RPMI7951 (cell line): ENCODE measurements at places on chromosomes 2 and 18. TPM values are rescaled to one million over a fixed set of nuclear protein-coding genes. Genes with fewer than 3 reads are reported as not detected.

DNA sequence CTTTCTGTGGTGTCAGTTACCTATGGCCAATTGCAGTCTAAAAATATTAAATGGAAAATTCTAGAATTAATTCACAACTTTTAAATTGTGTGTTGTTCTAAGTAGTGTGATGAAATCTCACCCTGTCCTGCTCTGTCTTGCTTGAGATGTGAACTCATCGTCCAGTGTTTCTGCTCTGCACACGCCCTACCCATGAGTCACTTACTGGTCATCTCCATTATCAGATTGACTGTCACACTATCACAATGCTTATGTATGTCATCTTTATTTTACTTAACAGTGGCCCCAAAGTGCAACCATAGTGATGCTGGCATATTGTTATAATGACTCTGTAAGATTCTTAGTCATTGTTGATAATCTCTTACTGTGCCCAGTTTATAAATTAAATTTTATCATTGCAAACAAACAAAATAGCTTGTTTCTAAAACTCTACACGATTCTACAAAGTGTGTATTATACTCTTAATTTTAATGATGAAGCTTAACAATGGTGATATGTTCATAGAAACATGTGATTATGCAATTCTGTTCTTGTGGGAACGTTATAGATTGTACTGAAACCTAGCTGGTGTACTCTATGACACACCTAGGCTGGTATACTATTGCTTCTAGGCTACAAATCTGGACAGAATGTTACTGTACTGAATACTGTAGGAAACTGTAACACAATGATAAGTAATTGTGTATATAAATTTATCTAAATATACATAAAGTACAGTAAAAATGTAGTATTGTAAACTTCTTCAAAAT is 1086.8 kb upstream of the PIK3C3 start:
- peak; percentile 86 for DNase-seq

GRCh38 chr2:54081574-54081973 is 33.8 kb upstream of the ACYP2 start:
- DNase-seq = peak; percentile 17

The POTEE gene
- total RNA-seq = not detected in 2 replicates

GRCh38 chr2:152620985-152621384 is 96.3 kb downstream of the PRPF40A start:
- no peak for DNase-seq

The PROKR1 gene
- not detected in 2 replicates for total RNA-seq

The SAG gene
- 0.12 TPM in 1 of 2 replicates, not detected in the other for total RNA-seq

The TDRD15 gene
- not detected in 2 replicates for total RNA-seq

- peak; percentile 87 for DNase-seq
Observed at GRCh38 chr2:26640331-26640745, 828 bp downstream of the CIB4 start.

- DNase-seq = peak; percentile 15
Observed at GRCh38 chr2:193963472-193964119, 1693.4 kb upstream of the SLC39A10 start.

- DNase-seq = no peak
Observed at GRCh38 chr18:78733762-78734613, 245.6 kb upstream of the SALL3 start.

- no peak for DNase-seq
Observed at GRCh38 chr2:236777408-236777807, 207.8 kb downstream of the ACKR3 start.

DNA sequence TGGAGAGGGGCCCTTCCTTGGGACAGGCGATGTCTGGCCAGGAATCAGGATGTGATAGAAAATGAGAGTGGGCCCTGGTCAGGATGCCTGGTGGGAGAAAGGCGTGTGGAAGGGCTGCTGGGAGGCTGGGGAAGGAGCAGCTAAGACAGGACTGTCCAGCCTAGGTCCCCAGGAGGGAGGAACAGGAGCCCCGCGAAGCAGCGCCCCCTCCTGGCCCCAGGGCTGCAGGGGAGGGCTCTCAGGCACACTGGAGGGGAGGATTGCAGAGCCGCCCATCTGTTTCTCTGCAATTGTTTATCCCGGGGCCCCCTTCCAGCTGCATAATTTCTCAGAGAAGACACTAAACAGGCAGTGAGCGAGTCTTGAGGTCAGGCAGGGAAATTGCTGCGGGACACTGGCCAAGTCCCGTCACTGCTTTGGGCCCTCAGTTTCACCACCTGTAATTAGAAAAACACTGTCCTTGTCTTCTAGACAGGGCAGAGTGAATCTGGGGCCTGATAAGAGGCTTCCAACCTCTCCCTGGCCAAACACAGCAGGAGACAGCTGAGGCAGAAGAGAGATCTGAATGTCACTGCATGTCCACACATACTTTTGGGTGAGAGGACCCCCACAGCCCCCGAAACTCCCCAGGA is 3.9 kb upstream of the NPPC start:
- DNase-seq = no peak

The ABHD1 gene
- total RNA-seq = 0.12 TPM in 1 of 2 replicates, not detected in the other

- no peak for DNase-seq
Observed at GRCh38 chr18:3048121-3048520, 35.2 kb upstream of the LPIN2 start.

DNA sequence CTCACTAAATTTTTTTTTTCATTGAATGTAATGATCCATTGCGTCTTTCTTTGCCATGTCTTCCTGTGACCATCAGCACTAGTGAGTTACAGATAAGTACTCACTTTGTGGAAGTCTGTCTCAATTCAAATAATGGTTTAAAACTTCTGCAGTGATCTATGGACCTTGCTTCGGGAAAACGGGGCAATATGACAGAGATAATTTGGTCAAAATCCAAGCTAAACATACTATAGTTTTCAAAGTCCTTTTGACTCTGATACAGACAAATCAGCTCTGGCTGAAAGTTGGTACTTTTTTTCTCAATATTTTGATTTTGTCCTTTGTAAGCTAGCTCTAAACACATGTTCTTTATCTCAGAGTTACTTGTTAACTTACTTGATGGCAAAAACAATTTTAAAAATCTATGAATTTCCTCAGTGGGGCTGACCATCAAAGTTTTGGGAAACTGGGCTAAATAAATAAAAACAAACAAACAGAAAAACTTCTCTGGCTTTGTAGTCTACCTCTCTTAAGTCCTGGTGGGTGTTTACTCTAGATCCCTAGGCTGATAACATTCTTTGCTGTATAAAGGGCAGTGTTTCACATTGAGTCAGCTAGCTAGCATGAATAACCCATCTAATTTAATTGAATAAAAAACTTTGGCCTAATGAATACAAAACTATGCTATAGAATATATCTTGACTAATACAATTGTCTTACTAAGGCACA is 327.6 kb downstream of the RDH14 start:
- peak; percentile 38 for DNase-seq

GRCh38 chr2:143686585-143687164 is 557.5 kb downstream of the ARHGAP15 start:
- DNase-seq = peak; percentile 46

DNA sequence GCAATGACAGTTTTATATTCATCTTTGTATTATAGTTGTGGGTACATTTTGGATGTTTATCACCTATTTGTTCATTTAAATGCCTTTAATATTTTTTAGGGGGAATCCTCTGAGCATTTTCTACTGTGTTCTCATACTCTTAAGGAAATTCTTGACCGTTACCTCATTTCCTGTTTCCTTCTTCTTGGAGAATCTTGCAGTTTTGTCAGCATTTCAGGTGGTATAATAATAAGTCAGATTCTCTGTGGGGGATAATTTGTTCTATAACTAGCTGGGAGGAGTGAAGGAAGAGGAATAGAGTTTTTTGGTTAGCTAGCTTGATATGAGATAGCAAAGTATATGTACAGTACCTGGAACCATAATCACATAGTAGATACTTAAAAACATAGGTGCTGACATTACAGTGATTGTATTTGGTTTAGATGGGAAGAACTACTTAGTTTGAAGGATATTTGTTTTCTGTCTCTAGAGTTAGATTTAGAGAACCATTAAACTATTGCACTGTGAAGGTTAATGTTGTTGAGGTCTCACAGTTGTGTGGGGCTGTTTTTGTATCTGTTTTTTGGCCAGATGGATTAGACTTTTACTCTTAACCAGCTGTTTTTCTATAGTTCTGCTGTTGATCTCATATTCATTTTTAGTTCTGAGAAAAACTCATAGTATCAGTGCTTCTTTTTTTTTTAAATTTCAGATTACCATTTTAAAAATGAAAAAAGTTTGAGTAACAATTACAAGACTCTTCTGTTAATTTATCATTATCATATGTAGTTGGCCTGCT is 14.2 kb downstream of the MTX2 start:
- DNase-seq = peak; percentile 5

- DNase-seq = peak; percentile 35
Observed at GRCh38 chr2:178223806-178224205, 29.5 kb downstream of the OSBPL6 start.

GRCh38 chr2:120871881-120872620 is 136.4 kb downstream of the GLI2 start:
- DNase-seq = no peak

DNA sequence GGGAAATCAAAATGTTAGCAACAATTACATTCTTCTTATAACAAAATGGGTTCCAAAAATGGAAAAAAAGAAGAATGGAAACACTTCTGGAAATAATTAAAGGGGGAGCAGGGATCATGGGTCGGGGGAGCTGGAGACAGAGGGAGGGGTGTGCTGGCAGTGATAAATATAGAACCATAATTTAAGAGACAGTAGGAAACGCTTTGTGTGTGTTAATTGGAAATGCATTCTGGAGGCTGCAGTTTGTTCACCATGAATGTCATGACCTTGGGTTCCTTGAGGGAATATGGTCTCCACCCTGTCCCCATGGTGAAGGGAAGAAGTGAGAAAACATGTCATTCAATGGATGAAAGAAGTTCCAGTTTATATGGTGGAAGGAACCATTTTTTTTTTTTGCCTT is 540.7 kb downstream of the TNS1 start:
- DNase-seq = no peak

DNA sequence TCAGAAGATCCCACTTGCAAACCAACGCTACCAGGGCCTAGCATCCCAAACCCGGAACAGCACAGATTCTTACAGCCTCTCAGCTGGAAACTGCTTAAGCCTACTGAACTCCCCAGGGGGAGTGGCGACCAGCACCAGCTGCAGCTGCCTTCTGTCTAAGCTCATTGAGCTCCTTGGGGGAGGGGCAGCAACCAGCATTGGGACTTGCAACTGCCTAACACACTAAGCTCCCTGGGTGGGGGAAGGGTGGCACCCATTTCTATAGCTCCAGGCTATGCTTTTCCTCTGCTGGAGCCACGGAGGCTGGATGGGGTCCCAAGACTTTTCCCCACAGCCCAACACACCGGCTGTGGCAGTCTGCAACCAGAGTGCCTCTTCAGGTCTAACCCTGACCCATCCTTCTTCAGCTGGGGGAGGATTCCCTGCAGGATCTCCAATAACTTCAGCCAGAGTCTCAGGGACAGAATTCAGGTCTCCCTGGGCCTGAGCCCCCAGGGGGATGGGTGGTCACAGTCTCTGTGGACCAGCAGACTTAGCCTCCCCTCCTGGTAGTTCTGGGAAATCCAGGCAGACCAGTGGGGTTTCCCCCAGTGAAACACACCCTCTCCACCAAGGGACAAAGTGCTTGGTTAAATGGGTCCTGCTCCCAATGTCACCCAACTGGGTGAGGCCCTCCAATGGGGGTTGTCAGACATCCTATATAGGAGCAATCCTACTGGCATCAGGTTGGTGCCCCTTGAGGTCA is 45.9 kb upstream of the ITGA4 start:
- peak; percentile 8 for DNase-seq

- DNase-seq = no peak
Observed at GRCh38 chr18:34893239-34893638, 148.0 kb upstream of the MAPRE2 start.

- peak; percentile 91 for DNase-seq
Observed at GRCh38 chr2:230666885-230667712, 45.5 kb upstream of the CAB39 start.

The EVA1A gene
- total RNA-seq = 68.7 and 95.4 TPM in 2 replicates

DNA sequence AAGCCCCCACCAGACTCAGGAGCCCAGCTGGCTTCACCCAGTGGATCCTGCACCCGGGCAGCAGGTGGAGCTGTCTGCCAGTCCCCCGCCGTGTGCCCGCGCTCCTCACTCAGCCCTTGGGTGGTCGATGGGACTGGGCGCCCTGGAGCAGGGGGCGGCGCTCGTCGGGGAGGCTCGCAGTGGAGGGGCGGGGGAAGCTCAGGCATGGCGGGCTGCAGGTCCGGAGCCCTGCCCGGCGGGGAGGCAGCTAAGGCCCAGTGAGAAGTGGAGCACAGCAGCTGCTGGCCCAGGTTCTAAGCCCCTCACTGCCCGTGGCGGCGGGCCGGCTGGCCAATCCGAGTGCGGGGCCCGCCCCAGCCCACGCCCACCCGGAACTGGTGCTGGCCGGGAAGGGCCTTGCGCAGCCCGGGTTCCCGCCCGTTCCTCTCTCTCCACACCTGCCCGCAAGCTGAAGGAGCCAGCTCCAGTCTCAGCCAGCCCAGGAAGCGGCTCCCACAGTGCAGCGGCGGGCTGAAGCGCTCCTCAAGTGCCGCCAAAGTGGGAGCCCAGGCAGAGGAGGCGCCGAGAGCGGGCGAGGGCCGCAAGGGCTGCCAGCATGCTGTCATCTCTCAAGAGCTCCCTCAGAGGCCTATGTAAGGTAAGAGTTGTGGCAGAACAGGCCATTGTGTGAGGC is 1307.8 kb upstream of the TMEFF2 start:
- DNase-seq = peak; percentile 73

DNA sequence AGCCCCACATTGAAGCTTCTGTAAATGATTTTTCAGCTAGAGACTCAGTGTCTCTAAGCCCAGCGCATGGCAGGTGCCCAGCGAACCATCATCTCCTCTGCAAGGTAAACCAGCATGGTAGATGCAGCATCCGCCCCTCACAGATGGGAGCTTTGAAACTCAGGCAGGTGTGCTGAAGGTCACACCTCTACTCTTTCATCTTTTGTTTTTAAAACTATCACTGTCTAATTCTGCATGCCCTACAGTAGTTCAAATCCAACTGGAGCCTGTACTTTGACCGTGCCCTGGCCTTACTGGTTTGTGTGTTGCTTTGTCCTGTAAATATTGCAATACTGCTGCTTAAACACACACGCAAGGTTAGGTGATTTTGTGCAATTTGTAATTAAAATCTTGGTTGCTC is 831.1 kb downstream of the GALR1 start:
- DNase-seq = no peak

DNA sequence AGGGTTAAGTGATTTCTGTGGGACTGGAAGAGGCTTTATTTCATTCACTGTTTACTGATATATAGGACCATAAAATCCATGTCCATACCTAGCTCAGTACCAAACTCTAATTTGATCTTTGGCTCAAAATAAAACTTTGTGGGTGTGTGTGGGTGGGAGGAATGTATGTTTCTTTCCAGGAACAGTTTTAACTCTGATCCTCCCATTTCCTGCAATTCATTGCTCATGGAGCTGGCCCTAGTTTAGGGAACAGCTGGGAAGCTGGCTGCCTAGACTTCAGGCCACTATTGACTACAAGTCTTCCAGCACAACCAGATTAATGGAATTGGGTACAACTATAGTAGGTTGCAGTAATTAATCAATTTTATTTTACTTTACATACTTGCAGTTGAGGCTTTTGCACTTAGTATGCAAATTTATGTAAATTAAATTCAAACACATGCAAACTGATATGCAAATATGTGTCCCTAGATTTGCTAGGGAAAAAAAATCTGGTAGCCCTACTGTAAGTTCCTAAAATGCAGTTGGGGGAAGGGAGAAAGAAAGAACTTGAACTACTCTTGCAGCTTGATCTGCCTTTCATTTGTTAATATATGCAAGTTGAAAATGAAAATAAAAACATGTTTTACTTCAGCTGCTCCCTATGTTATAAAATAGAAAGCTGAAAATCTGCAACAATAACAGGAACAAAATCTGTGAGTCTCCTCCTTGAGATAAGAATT is 1070.3 kb upstream of the CELF4 start:
- no peak for DNase-seq

GRCh38 chr2:101168706-101169105 is 17.5 kb upstream of the TBC1D8 start:
- no peak for DNase-seq
